ENCODE measurements at places on chromosomes 7 and 10. TPM values are rescaled to one million over a fixed set of nuclear protein-coding genes. Genes with fewer than 3 reads are reported as not detected.

GJD4 gene
- total RNA-seq, result not detected

CRHR2 gene
- not detected for total RNA-seq

DNA sequence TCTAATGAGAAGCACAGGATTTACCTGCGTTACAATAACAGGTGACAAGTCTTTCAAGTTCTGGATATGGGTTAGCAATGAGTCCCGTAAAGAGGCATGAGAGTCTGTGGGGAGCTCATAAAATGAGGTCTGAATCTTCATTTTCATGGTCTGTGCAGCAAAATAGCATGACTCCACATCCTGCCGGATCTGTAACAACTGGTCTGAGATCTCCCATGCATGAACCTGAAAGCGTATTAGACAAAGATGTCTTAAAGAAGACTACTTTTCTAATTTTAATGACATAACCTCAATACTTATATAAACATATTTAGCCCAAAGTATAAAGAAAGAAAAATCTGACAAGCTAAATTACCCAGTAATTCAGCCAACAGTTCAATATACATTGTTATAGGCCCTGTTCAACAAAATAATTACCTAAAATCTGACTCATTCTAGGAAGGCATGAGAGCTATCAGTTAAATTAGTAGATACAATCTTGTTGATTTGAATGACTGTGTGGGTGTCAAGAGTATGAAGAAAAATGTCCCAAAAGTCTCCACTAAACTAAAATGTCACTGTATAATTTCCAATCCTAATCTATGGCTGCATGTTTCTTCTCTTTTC is 36.9 kb downstream of the TNPO3 start:
- DNase-seq, result no peak

GRCh38 chr10:110337906-110338305 is 33.2 kb upstream of the SMNDC1 start:
- DNase-seq, result no peak

GRCh38 chr10:126350216-126350992 is 37.9 kb downstream of the ADAM12 start:
- DNase-seq, result peak; percentile 94
